ENCODE measurements at places on chromosomes 6 and 20.

DNA sequence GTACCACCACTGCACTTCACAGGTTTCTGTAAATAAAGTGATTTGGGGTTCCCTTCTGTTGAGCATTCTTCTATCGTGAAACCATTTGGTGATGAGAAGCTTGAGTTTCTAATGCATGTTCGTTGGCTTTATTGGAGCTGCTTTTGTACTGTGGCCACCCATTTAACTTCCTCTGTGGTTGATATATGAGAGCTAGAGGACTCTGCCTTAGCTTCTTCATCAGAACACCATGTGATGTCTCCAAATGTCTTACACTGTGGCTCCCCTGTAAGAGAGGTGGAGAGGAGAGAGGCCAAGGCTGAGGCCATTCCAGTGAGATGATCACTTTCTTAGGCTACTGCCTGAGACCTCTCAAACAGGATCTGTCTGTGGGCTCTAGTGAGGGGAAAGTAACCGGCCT is 114.5 kb downstream of the SLC16A10 start:
- no peak for DNase-seq

DNA sequence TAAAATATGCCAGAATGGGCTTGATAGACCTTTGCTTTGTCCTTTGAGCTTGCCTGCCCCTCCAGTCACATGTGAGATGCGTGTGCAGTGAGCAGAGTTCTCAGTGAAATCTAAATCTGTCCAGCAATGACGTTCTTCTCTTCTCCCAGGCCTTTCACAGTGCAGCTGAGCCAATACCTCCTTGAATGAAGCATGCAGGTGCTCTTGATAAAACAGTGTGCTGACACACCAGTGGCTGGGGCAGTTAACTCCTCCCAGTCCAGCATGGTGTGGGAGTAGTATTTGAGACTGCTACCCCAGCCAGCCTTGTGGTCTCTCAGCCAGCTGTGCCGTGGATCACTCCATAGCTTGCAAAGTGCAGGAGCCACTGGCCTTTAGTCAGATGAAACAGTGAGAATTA is 240.5 kb downstream of the FARS2 start:
- DNase-seq = no peak

GRCh38 chr20:22629447-22629846 is 45.1 kb upstream of the FOXA2 start:
- DNase-seq = no peak

GRCh38 chr6:56232436-56232835 is 14.9 kb downstream of the COL21A1 start:
- no peak for DNase-seq

DNA sequence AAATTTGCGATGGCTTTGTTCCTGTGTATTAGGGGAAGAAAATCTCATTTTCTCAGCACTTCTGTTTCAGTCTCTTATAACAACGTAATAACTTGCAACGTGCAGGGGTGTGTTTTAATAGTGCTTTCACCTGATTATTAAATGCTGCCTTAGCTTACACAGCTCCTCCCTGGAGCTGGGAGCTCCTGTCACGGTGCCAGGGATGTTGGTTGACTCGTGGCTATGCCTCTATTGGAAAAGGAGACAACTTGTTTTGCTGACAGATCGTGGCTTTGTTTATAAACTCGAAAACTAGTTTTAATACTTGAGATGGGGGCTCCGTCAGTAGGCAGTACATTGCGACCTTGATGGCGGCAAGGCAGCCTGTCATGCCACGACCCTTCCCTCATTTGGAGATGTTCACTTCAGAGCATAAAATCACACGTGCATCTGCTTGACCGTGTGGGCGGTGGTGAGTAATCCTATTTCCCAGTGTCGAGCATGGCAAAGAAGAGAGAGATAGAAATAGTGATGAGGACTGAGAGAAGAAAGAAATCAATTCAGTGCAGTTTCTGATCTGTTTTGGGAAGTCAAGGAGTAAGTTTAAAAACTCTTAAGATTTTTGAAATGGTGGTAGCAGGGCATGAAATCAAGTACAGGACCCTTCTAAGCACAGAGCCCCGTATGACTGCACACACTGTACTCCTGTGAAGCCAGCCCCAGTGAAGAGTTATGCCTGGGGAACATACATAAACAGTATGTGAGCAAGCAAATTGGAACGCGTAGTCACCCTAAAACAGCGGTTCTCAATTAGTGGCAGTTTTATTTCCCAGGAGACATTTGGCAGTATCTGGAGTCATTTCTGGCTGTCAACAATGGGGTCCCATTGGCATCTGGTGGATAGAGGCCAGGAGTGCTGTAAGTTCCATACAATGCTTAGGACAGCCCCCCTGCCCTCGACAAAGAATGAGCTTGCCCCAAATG is 147.2 kb downstream of the DOK5 start:
- no peak for DNase-seq

DNA sequence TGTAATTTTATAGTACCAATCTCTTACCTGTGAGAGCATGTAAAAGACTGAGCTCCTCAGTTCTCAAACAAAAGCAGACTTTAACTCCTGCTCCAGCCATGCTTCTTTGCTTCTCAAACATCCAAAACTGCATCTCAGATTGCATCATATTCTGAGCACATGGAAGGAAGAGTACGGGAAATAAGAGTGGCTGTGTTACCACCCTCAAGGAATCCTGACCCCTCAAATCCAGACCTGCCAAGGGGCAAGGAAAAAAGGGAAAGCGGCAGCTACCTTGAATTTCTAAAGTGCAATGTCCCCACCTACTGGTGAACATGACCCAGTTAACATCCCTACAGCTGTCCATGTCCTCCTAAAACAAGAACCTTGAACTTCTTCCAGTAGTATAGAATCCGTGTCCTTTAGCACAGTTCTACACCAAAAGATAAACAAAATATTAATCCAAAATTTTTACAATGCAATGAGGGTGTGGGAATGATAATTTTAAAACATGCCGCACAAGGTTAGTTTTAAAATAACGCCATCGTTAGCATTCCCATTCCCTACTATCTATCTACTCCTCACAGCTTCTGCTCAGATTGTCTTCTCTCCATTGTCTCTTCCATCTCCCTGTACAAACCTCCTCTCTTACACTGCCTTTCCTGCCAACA is 34.1 kb upstream of the HLA-DQB1 start:
- peak; percentile 11 for DNase-seq

DNA sequence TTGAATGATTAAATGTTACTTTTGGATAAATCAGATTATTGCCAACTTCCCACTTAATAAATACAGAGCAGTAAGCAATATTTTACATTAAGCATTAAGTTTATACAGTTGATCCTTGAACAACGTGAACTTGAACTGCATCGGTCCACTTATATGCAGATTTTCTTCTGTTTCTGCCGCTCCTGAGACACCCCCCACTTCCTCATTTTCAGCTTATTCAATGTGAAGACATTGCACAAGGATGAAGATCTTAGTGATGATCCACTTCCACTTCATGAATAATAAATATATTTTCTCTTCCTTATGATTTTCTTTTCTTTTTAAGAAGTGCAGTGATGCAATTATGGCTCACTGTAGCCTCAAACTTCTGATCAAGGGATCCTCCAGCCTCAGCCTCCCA is 167.2 kb downstream of the LINC00237 start:
- no peak for DNase-seq

DNA sequence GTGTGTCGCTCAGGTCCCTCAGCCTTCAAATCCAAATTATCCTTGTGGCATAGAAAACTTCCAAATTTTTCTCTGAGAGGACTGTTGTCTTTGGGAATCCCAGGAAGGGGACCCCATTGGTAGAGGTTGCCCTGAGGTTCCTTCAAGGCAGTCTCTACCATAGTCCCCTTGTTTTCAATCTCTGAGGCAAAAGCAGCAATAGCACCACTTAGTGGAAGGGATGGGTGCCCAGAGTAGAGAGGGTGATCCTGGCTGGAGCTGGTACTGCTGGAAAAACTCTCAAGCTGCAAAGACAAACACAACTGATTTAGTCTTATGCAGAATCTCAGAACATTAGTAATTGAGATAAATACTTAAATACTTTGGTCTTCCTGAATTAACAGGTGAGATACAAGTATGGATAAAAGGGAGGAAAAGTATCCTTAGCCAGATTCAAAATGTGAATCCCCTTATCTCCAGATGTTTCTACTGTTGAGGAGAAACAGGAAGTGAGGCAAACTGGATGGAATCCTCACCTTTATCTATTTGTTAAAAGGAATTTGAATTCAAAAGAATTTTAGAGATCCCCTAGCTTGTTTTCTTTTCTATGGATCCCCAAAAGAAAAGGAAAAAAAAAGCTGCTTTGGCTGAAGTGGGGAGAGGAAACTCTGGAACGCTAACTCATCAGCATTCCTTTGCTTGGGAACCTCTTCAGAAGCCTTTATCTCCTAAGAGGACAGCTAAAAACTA is 13.4 kb downstream of the ZNF318 start:
- DNase-seq = no peak

DNA sequence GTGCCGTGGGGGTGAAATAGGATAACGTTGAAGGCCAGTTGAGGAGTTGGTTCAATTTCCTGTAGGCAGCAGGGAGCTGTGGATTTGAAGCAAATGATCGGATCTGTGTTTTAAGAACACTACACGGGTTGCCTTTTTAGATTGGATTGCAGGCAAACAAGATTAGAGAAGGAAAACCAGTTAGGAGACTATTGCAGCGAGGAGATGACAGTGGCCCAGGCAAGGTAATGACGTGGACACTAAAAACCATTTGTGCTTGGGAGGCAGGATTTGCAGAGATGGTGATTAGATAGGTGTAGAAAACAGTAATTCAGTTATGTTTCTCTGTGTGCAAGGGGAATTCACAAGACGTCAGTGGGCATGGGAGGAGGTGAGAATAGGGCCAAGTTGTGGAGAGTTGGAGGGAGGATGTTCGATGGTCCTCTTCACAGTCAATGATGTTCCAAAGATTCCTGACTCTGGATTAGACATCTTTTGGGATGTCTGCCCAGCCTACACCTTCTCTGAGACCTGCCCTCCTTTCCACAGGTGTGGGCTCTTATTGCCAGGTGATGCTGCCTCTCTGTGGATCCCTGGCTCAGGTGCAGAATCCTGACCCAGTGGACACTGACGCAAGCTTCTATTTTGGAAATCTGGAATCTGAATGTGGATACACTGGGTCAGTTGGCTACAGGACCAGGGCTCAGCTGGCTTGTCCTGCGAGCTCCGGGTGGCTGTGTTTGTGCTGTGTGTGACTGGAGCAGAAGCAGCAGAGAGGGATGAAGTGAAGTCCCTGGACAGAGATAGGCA is 54.2 kb downstream of the TFAP2C start:
- no peak for DNase-seq

DNA sequence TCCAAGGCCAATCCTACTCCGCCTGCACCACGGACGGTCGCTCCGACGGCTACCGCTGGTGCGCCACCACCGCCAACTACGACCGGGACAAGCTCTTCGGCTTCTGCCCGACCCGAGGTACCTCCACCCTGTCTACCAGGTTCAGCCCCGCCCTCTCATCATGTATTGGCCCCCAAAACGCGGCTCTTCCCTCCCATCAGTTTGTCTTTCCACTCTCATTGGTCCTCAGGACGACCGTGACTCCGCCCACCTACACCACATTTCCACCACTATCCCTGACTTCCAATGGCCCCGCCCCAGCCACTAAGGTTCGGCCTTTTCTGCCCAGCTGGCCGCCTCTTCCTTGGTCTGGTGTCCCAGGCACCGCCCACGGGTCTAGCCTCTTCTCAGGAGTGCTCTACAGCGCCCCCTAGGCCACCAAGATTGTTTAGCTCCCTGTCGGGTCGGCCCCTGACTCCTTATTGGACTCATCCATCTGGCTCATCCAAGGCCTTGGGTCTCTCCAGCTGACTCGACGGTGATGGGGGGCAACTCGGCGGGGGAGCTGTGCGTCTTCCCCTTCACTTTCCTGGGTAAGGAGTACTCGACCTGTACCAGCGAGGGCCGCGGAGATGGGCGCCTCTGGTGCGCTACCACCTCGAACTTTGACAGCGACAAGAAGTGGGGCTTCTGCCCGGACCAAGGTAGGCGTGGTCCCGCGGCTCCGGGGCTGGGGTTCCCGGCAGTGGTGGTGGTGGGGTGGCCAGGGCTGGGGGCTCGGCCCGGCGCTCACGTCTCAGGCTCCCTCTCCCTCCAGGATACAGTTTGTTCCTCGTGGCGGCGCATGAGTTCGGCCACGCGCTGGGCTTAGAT is 3.1 kb downstream of the MMP9 start:
- peak; percentile 62 for DNase-seq

GRCh38 chr6:145428706-145429105 is 306.6 kb downstream of the EPM2A start:
- DNase-seq = no peak

- no peak for DNase-seq
Measured at GRCh38 chr20:41551011-41551705, 67.0 kb downstream of the CHD6 start.

DNA sequence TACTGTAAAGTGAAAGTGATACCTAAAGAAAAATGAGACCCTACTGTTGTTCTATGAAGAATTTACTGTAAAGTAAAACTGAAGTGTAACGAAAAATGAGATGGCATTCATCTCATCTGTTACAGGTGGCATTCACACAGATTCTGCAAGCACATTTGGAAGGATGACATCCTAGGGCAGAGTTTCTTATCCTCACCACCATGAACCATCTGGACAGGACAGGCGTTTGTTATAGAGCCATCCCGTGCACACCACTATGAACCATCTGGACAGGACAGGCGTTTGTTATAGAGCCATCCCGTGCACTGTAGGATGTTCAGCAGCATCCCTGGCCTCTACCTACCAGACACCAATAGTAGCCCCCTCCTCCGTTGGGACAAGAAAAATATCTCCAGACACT is 294.8 kb downstream of the GMDS start:
- no peak for DNase-seq

- DNase-seq = no peak
Measured at GRCh38 chr20:5949943-5950270, 426 bp downstream of the TRMT6 start.

GRCh38 chr20:40287683-40288082 is 401.4 kb downstream of the MAFB start:
- no peak for DNase-seq
